Panc1 (cell line): ENCODE measurements at places on chromosomes 6 and 20. TPM values are rescaled to one million over a fixed set of nuclear protein-coding genes. Genes with fewer than 3 reads are reported as not detected.

The NRSN1 gene
- total RNA-seq = not detected

The RUNX2 gene
- total RNA-seq = 7.0 TPM

The LIN28B gene
- 5.8 TPM for total RNA-seq

The SLC17A2 gene
- total RNA-seq = not detected

The MAP7 gene
- total RNA-seq = 1.8 TPM

The KCNK16 gene
- total RNA-seq = not detected

The MYLK2 gene
- total RNA-seq = 0.87 TPM

The ZNF165 gene
- 4.2 TPM for total RNA-seq

The DDO gene
- 0.39 TPM for total RNA-seq

The EEF1A2 gene
- 178 TPM for total RNA-seq

The TIAM2 gene
- 14.9 TPM for total RNA-seq

The SLC44A4 gene
- total RNA-seq = 2.7 TPM

The DEFB113 gene
- total RNA-seq = not detected

The OPN5 gene
- total RNA-seq = not detected

The C6orf58 gene
- not detected for total RNA-seq

The CCM2L gene
- total RNA-seq = 45.4 TPM

The PHACTR2 gene
- total RNA-seq = 59.9 TPM

The SMIM8 gene
- total RNA-seq = 6.7 TPM

The POM121L2 gene
- total RNA-seq = not detected

The ADGB gene
- total RNA-seq = not detected
